ENCODE measurements at places on chromosomes 11 and 22.

DNA sequence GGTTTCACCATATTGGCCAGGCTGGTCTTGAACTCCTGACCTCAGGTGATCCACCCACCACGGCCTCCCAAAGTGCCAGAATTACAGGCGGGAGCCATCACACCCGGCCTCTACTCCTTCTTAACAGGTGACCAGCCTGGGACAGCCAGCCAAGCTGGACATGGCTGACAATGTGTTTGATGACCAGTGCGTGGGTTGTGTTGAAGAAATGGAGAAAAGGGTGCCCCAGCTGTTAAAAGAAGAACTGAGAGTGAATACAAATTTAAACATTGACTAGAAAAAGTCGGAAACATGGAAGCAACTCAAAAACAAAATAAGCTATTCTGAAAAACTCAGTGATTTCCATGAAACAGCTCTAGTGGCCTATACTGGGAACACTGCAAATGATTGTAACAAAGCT, 86.5 kb upstream of the CLPB start:
- DNase-seq: no peak

DNA sequence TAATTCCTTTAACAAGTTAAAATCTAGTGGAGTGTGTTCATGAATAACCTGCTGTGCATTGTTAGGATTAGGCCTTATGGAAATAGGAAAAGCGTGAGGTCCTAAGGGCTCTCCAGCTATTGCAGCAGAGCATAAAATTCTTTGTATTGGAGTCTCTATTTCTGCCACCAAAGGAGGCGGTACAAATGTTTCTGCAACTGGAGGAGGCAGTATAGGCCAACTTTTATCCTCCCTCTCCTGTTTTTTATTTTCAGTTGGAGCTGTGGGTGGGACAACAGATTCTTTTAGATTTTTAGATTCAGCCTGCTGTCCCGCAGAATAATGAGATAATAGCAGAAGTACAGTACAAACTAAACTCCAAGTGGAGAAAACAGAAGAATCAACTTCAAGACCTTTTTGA, 26.2 kb downstream of the OR10A6 start:
- no peak for DNase-seq

GRCh38 chr11:103499710-103500340, 390.6 kb downstream of the DYNC2H1 start:
- DNase-seq: no peak

DNA sequence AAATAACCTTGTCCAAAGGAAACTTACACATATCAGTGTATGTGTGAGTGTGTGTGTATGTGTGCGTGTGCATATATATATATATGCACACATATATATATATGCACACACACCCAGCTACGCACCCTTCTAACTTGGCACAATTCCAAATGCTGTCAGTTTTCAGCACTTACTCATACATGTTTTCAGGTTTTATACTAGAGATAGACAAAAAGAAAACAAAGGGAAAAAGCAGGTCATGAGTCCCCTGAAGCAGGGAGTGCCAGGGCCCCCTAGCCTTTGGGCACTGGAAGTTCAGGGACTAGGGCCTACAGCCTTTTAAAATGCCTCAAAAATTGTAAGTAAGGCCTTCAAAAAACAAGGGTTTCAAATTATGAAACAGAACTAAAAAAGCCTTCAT, 265.4 kb downstream of the CADM1 start:
- no peak for DNase-seq
